ENCODE measurements at places on chromosomes 13 and 19.

GRCh38 chr19:55596304-55596703 is 3.0 kb downstream of the FIZ1 start:
- DNase-seq, result no peak

- DNase-seq, result no peak
These were observed 23.5 kb downstream of the COL4A2 start for GRCh38 chr13:110330491-110331011.

GRCh38 chr19:28815257-28815656 is 397.7 kb downstream of the UQCRFS1 start:
- DNase-seq, result no peak

GRCh38 chr19:22608441-22608840 is 25.7 kb upstream of the ZNF492 start:
- DNase-seq, result no peak

DNA sequence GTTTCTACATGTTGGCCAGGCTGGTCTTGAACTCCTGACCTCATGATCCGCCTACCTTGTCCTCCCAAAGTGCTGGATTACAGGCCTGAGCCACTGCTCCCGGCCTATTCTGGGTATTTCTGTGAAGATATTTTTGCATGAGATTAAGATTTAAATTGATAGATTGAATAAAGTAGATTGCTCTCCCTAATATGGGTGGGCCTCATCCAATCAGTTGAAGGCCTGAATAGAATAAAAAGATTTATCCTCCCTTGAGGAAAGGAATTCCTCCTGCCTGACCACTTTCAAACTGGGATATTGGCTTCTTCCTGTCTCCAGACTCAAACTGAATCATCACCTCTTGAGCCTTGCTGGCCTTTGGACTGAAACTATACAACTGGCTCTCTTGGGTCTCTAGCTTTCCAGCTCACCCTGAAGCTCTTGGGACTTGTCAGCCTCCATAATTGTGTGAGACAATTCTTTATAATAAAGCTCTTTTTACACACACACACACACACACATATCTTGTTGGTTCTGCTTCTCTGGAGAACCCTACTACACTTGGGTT is 36.1 kb upstream of the CXCL17 start:
- no peak for DNase-seq

DNA sequence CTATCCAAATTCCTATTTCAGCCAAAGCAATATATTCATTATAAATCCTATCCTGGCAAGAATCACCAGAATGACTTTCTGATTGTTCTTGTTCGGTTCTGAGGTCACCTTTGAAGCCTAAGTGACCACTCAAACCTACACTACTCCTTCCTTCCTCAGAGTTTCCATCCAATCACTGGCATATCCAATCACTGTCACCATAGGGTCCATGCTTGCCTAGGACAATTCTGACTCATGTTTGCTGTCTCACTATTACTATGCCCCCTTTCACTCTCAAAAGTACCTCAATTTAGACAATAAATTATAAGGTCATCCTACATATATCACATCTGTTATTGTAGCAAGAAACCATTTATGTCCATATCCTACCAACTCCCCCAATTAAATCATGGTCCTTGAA is 58.9 kb downstream of the UBL3 start:
- DNase-seq, result no peak

DNA sequence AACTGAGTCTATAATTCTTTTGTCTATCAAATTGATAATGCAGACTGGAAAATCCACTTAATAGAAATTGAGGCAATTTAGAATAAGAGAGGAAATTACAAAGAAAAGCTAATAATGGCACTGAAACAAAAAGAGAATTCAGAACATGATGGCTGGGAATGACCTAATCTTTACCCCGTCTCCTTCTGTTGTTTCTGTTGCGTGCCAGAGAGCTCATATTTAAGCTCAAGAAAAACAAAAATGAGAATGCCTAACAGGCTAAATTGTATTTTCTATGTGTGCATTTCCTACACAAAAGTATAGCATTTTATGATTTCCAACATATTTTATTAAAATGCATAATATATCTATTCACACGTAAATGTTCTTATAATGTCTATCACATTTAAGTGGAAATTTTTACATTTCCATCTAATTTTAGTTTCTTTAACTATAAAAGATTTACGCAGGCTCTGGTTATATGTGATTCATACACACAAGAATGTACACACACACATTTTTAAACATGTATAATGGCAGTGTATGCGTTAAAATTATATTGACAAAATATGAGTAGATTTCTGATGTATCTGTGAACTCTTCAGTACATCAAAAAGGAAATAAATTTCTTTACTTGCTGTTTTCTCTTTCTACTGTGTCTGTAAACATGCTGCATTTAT is 432.3 kb downstream of the SLITRK6 start:
- DNase-seq, result no peak

DNA sequence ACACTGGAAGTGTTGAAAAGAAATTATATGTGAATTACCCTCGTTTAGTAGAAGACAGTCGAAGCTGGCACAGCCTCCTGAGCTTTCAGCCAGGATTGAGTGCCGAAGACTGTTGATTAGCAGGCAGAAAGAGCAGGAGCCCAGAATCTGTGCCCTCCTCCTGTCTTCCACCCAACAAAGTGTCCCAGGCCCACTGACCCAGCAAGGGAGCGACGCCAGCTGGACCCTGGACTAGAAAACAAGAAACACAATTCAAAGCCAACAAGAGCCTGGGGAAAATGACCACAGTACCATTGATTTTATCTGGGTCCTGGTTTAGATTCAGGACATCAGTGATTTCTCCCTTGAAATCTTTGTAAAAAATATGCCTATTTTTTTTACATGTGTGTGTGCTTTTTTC is 120.7 kb downstream of the RXFP2 start:
- DNase-seq, result no peak

- DNase-seq, result no peak
These were observed 230.8 kb downstream of the TBC1D4 start for GRCh38 chr13:75251188-75251587.

GRCh38 chr19:12802267-12803106 is 618 bp downstream of the THSD8 start:
- no peak for DNase-seq

GRCh38 chr13:52353193-52353592 is 52.8 kb downstream of the THSD1 start:
- DNase-seq, result no peak

DNA sequence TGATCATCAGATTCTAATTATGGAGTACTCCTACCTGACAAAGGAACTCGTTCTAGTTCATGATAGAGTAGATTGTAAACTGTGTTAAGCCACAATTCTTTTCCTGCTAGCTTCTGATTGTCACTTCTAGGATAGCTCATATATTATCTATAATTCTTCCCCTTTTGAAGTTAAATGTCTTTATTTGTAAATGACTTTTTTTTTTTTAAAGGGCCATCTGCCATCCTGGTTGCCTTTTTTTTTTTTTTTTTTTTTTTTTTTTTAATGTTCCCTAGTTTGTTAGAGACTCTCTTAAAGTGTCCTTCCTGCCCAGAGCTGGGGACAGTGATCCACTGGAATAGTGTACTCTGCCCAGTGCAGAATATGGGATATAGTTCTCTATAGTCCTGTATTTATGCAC is 4.3 kb downstream of the CHAMP1 start:
- DNase-seq, result no peak

- DNase-seq, result no peak
These were observed 16.9 kb downstream of the CARS2 start for GRCh38 chr13:110689041-110689440.

GRCh38 chr13:29513981-29514719 is 81.3 kb downstream of the SLC7A1 start:
- DNase-seq, result no peak

GRCh38 chr13:33872005-33872351 is 54.0 kb downstream of the RFC3 start:
- no peak for DNase-seq

GRCh38 chr13:102558029-102558428 is 38.8 kb upstream of the TPP2 start:
- no peak for DNase-seq

DNA sequence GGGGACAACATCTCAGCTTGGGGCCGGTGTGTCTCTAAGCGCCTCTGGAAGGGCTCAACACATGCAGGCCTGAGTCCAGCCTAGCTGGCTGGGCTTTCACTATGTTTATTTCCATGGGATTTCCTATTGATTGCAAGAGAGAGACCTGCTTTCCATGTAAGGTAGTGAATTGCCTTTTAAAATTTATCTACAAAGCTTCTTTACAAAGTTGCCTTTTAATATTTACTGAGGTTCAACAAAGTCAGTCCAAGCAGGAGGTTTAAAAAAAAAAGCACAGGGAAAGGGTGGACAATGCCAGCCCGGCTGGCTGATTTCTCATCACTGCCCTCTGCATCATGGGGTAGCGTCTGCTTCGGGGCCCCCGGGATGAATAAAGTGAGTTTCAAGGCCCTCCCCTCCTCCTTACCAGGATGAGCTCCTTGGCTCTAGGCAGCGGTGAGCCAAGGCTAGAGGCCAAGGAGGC is 15.8 kb downstream of the TLE2 start:
- no peak for DNase-seq

DNA sequence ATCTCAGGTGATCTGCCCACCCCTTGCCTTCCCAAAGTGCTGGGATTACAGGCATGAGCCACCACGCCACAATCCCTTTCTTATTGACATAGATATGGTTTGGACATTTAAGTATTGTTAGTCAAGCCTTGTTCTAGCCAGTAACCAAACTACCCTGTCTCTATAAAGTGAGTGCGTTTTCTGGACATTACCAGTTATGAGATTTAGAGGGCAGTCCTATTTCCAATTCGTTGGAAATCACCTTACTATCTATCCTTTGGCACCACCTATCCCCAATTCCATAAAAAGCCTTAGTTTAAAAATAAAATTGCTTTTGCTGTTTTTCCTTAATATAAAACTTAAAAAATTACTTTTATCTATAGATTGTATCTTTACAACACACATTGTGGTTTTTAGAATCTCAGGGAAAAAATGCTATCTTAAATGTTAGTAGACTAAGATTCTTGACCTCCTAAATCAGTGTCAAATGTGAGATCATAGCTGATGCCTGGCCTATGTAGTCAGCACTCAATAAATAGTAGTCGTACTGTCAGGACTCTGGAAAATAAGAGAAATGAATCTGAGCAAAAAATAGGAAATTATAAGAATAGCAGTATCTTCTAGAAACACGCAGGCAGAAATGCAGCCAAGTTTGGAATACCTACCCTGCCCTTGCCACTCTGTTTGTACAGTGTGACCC is 57.0 kb downstream of the NUFIP1 start:
- DNase-seq, result no peak

DNA sequence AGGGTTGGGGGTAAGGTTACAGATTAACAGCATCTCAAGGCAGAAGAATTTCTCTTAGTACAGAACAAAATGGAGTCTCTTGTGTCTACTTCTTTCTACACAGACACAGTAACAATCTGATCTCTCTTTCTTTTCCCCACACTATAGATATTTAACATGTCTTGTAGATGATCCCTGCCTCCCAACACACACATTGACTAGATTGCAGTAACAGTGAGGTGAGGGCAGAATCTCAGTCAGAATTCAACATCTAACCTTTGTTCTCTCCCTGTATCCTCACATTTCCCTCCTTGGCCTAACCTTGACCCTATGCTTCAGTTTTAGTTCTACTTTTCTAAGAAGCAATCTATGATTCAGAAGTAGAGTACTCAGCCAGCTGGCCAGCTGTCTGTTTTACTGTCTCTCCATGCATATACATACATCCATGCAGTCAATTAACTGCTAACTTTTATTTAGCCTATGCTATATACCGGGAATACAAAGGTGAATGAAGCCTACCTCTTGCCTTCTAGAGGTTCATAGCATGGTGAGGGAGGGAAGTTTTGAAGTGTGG is 18.1 kb downstream of the DNAJC15 start:
- no peak for DNase-seq

DNA sequence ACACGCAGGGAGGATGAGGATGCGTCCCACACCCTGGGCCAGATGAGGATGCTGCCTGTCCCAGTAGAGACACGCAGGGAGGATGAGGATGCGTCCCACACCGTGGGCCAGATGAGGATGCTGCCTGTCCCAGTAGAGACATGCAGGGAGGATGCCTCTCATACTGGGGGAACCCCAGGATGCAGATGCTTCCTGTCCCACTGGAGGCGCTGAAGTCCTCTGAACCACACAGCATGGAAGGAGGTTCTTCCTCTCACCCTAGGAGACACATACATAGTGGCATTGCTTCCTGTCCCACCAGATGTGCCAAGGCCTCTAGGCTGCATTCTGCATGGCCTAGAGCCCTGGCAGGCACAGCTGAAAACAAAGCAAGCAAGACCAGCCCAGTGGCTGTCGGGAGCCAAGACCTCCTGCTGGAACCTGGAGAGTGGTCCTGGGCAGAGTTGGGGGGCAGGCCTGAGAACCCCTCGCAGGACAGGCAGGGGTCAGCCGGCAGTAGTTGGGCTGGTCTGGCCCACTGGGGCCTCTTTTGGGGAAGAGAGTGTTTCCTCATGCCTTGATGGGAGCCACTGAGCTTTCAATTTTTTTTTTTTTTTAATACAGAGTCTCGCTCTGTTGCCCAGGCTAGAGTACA is 4.3 kb downstream of the HPN start:
- DNase-seq, result no peak

GRCh38 chr13:109868578-109869311 is 82.4 kb upstream of the IRS2 start:
- DNase-seq, result no peak

- DNase-seq, result no peak
These were observed 10.2 kb downstream of the N4BP2L2 start for GRCh38 chr13:32528358-32528757.

DNA sequence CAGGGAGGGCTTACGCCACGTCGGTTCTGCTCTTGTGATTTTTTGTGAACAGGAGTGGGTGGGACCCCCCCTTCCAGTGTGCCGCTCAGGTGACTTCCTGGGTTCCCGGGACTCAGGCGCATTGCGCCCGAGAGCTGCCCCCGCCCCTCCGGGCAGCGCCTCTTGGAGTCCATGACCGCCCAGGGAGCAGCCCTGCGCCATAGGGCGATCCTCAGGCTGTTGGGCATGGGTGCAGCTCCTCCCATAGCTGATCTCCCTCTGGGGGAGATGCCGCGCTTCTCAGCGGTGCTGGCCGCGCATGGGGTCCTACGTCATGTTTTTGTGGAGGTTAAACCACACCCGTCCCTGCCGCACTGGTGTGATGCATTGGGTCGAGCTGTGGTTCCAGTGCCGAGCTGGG is 7.9 kb upstream of the TMPRSS9 start:
- DNase-seq, result no peak

DNA sequence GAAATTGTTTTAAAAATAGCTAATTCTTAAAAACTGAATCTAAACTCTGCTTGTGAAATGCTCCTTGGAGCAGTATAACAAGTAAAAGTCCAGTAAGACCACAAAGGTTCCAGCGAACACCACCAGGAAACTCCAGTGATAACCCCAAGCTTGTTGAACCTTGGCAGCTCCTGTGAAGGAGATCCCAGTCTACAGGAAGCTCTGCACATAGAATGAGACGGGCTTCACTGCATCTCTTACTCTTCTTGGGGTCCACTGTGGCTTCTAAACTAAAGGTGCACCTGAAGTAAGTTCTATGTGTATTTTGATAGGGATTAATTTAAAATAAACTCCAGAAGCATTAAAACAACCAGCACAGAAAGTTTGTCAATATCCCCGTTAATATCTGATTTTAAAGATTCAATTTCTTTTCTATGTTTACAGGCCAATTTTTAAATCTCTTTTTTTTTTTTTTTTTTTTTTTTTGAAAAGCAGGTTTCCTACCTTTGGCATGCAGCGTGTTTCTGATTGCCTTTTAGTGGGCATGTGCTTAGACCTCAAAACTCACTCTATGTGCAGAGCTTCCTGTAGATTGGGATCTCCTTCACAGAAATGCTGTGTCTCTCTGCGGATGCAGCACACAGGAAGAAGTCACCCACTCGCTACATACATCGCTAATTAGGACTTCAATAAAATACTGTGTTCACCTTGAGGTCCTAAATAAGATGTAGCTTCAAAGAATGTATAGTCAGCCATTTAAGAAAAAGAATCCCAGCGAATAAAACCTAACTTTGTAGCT is 508.5 kb downstream of the KLF12 start:
- no peak for DNase-seq

All from thoracic aorta (tissue), 2 donors.